G401 (cell line): ENCODE measurements at places on chromosomes 6 and 20. TPM values are rescaled to one million over a fixed set of nuclear protein-coding genes. Genes with fewer than 3 reads are reported as not detected.

- DNase-seq, result no peak
Measured at GRCh38 chr6:168600381-168600780, 159.4 kb downstream of the SMOC2 start.

DNA sequence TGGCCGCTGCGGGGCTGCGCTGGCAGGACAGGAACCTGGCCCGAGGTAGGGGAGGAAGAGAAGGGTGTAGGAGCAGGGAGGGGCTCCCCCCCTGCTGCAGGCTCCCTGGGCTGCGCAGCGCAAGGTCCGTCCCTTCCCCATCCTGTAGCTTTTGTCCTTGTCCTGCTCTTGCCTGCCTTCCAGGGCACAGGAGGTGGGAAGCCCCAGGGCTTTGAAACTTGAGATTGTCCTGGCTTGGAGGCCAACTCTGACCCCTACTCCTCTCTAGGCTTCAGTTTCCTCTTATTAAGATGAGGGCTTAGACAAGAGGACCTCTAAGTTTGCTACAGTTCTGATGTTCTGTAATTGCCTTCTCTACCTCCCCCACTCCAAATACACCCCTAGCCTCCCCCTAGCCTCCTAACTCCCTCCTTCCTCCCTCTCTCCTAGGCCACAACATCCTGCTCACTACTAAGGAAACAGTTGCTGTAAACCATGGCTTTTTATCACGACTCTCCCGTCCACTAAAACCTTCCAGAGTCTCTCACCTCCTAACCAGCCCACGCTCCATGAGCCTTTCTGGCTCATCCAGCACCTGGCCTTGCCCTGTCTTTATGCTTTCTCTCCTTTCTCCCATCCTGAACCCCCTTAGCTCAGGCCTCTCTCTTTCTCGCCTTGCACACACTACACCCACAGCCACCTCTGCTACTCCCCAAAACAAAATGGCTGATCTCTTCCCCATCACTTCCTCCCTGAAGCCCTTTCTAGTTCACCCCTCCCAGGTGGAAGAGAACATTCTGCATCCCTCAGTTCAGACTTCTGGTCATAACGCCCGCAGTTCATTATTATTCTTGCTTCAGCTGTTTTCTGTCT lies 10.2 kb downstream of the UNC5CL start:
- DNase-seq, result no peak

GRCh38 chr6:1162367-1163275 lies 149.3 kb upstream of the FOXQ1 start:
- no peak for DNase-seq

DNA sequence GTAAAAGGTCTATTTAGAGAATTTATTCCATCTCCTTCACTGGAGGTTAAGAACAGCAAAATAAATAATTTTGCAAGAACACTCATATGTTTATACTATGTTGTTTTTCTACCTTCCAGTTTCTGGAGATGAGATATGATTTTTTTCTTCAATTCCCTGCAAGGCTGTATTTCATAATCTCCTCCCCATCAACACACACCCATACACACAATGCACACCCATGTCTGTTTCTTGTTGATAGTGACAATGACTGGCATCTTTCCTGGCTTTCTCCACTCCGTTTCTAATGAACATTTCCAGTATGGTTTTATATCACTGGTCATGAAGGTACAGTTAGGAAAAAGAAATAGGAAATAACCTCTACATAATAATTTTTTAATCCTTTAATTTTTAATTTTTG lies 202.1 kb downstream of the ARHGAP18 start:
- DNase-seq, result no peak

- peak; percentile 15 for DNase-seq
Measured at GRCh38 chr6:97068211-97068610, 143.7 kb downstream of the KLHL32 start.

- no peak for DNase-seq
Measured at GRCh38 chr6:4585682-4586468, 190.3 kb upstream of the CDYL start.

KHDC1L gene
- total RNA-seq, result 4.2 TPM in 1 of 2 replicates, not detected in the other

GRCh38 chr6:10205892-10206291 lies 209.0 kb downstream of the TFAP2A start:
- DNase-seq, result no peak

- DNase-seq, result no peak
Measured at GRCh38 chr6:90218959-90219208, 77.8 kb downstream of the BACH2 start.

GRCh38 chr6:36633915-36634314 lies 39.8 kb downstream of the SRSF3 start:
- no peak for DNase-seq

GRCh38 chr6:144364208-144364720 lies 79.1 kb downstream of the UTRN start:
- no peak for DNase-seq

GRCh38 chr6:7973584-7973983 lies 63.0 kb upstream of the TXNDC5 start:
- DNase-seq, result no peak

C20orf204 gene
- total RNA-seq, result 0.81 and 1.8 TPM in 2 replicates

LAMA4 gene
- total RNA-seq, result 2.3 and 2.6 TPM in 2 replicates

DNA sequence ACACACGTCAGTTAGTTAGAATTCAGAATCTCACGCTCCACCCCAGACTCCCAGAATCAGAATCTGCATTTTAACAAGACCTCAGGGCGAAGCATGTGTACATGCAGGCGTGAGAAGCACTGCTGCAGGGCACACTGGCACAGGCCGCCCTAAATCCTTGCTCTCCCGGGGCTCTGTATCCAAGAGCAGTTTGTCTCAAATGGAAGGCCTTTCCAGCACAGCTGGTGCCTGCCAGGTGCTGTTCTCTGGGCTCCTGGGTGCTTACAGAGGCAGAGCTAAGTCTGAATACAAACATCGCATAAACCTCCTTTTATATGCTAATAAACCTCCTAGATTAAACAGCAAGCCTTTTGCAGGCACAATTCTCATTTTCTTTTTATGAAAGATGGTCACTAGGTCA lies 119.1 kb upstream of the CD93 start:
- no peak for DNase-seq

HUS1B gene
- total RNA-seq, result not detected in 2 replicates

SEL1L2 gene
- total RNA-seq, result not detected in 2 replicates

SRMS gene
- total RNA-seq, result not detected in 2 replicates

- DNase-seq, result no peak
Measured at GRCh38 chr20:2137552-2138201, 36.0 kb downstream of the STK35 start.

- DNase-seq, result no peak
Measured at GRCh38 chr6:87049779-87050178, 45.1 kb downstream of the CGA start.

GRCh38 chr6:4935486-4935885 lies 68.4 kb downstream of the RPP40 start:
- DNase-seq, result no peak

- DNase-seq, result peak; percentile 80
Measured at GRCh38 chr6:83707829-83708545, 914 bp downstream of the SNAP91 start.

SLC52A3 gene
- total RNA-seq, result 0.06 TPM in 1 of 2 replicates, not detected in the other

- DNase-seq, result peak; percentile 39
Measured at GRCh38 chr6:19311786-19312185, 525.4 kb upstream of the ID4 start.

DNA sequence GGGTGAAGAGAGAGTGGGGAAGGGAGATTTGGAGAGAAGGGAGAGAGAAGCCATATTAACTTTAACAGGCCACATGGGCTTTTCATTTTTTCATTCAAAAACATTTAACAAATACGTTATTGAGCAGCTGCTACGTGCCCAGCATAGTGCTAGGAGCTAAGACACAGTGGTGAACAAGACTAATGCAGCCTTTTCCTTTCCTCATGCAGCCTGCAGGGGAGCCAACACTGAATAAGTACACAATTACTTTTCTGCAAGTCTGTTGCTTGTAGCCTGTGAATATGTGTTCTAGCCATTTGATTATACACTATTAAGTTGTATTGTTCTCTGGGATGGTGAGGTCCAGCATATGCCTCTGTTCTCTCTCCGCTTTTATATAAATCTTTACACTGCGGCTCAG lies 1.9 kb upstream of the BLOC1S5 start:
- no peak for DNase-seq

- no peak for DNase-seq
Measured at GRCh38 chr6:113102761-113103160, 754.4 kb upstream of the MARCKS start.

KCNQ5 gene
- not detected in 2 replicates for total RNA-seq

DNA sequence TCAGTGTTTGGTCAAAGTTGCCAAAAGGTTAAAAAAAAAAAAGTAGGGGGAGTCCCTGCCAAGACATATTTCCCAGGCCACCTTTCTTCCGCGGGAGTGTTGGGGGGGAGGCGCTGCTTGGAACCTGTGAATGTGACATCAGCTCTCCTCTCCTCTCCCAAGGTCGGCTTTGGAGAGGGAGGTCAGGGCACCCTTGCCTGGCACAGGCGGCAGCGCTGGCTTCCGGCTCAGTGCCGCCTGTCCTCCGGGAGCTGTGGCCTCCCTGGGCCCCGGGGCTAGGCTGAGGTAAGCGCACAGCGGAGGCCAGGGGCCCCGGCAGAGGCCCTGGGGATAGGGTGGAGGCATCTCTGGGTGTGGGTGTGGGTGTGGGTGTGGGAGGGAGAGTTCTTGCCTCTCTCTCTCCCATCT lies 1.9 kb upstream of the EDN1 start:
- DNase-seq, result no peak

WFDC6 gene
- total RNA-seq, result not detected in 2 replicates

ZNF341 gene
- total RNA-seq, result 0.86 and 2.3 TPM in 2 replicates

- no peak for DNase-seq
Measured at GRCh38 chr6:89409461-89410035, 2.5 kb downstream of the RRAGD start.

WFDC12 gene
- not detected in 2 replicates for total RNA-seq

- peak; percentile 87 for DNase-seq
Measured at GRCh38 chr20:10249048-10249770, 30.6 kb downstream of the SNAP25 start.

- DNase-seq, result no peak
Measured at GRCh38 chr20:17542993-17543412, 11.8 kb upstream of the BFSP1 start.

SLC35D3 gene
- total RNA-seq, result not detected in 2 replicates

DNA sequence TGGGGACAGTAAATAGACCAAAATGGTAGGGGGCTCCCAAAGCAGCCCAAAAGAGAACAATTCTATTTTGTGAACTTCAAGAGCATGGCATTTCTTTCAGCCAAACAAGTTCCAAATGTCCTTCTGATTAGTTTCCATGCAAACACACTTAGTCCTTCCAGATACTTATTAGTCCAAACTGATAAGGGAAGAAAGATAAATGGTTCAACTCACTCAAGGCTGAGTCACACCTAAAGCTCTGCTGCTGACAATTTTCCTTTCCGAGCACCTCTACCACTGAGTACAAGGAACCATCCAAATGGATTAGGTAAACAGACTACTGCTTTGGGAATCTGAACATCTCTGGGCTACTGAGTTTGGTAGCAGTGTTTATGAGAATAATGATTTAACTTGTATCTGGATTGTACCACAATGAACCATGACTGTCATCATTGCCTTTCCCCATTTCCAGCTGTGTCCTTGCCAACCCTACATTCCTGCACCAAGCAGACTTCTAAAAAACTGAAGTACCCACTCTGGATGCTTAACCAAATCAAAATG lies 71.2 kb downstream of the TNFRSF21 start:
- no peak for DNase-seq

- DNase-seq, result no peak
Measured at GRCh38 chr6:53854843-53855567, 60.2 kb downstream of the LRRC1 start.

DNA sequence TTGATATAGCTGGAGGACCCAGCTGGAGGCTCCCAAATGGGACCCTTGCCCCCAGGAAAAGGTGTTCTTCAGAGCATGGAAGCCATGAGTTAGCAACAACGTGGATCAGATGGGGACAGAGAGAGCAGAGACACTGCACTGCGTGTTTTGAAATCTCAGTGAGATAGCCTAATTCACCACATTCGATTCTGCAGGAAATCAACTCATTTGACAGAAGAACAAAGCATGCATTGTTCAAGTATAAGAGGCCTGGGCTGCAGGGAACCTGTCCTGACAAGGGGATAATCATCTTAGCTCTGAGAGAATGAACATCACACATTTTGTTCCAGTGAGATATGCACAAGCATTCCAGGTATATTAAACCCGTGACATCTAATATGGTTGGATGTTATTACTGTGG lies 450.2 kb downstream of the CDH26 start:
- no peak for DNase-seq

GRCh38 chr6:110769923-110770322 lies 45.3 kb downstream of the CDK19 start:
- no peak for DNase-seq

DNA sequence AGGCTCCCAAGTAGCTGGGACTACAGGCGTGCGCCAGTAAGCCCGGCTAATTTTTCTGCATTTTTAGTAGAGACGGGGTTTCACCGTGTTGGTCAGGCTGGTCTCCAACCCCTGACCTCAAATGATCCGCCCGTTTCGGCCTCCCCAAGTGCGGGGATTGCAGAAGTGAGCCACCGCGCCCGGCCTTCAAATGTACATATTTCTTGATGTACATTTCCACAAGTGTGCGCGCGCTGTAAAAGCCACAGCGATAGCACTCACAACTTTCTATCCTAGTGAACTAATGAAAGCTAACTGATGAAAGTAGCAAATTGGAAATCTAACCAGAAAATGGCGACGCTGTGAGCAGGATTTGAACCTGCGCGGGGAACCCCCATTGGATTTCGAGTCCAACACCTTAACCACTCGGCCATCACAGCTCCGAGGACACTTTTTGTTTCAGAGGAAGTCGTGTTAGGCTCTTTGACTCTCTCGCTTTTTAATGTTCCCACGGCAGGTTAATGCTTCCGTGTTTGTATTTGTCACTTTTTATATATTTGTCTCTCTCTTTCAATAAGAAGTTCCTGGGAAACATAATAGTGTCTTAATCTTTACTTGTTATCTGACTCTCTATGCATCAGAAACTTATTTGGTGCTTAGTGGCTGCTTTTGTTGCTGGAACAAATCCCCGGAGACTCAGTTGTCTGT lies 199.4 kb upstream of the ZNF184 start:
- DNase-seq, result peak; percentile 70

DNA sequence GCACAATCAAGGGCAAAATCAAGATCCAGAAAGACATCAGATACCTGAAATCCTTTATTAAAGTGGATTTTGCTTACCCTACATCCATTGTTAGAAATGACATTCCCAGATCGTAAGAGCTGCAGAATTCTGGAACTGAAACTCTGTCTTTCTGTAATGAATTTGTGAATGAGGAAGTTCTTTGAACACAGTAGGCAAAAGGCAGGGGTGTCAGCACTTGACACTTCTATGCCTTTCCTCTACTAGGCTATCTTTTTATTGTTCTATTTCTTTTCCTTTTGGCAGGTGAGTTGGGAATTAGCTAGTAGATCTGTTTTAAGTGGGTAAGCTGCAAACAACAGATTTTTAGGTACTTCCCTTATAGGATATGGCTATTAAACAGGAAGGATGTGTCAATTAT lies 126.3 kb downstream of the CARMIL1 start:
- DNase-seq, result no peak

- peak; percentile 13 for DNase-seq
Measured at GRCh38 chr6:41039060-41039998, at the start of gene UNC5CL. TSS of gene UNC5CL (minus strand) at chr6:41039221. CDS start at chr6:41035074, 4,147 bp downstream.
